ENCODE measurements at places on chromosomes 6 and 20.

DNA sequence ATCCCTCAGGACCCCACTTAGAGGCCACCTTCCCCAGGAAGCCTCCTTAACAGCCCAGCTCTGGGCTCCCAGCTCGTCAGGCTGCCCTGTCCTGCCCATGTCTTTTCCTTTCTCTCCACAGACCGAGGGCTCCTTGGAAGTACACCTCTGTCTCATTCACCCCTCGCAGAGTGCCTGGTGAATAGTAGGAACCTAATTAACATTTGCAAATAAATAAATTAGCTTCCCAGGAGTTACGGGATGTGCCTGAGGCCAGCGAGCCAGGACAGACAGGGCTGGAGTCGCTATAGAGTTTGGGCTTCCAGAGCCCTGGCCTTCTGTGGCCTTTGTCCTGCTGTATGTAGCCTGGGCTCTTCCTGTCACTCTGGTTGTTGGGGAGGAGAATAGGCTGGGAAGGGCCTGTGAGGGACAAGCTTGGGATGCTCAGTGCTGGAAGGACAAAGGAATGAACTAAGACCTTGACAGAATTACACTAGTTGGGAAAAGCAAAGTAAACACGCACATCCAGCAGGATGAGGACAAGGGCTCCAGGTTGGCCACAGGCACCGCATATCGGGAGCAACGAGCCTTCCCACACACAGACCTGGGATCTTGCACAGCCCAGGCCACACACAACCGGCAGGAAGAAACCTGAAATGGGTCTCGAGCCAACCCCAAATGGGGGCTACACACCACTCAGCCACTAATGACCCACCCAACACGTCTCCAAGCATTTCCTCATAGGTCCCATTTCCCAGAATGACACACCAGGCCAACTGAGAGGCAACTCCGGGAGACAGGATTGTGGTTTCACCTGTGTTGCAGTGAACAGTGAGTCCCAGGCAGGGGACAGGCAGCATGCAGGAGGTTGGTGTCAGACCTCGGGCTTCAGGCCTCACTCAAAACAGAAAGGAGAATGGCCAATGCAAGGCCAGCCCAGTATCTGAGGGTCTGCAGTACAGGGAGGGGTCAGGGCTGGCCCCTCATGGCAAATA, 9.7 kb downstream of the MAP1LC3A start:
- DNase-seq = no peak

- no peak for DNase-seq
Observed at GRCh38 chr6:160044687-160045086, 75.8 kb downstream of the IGF2R start.

GRCh38 chr6:52622810-52623209, 46.0 kb upstream of the TRAM2 start:
- no peak for DNase-seq

DNA sequence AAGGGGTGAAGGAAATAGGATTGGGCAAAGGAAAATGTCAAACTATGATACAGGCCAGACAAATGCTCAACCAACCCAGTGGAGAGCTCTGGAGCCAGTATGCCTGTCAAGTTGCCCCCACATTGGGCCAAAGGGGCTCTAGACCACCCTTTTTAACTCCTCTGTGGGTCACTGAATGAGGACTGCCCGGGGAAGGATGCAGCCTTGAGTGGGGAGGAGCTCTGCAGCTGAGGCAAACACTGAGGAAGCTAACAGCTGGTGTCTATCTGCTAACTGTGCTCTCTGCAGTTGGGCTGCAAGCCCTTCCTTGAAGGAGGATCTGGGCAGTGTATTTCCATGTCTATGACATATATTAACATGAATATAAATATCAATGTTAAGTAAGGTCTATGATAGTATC, 98.4 kb upstream of the PRSS16 start:
- no peak for DNase-seq

- no peak for DNase-seq
Observed at GRCh38 chr6:53691252-53691651, 25.7 kb upstream of the KLHL31 start.

DNA sequence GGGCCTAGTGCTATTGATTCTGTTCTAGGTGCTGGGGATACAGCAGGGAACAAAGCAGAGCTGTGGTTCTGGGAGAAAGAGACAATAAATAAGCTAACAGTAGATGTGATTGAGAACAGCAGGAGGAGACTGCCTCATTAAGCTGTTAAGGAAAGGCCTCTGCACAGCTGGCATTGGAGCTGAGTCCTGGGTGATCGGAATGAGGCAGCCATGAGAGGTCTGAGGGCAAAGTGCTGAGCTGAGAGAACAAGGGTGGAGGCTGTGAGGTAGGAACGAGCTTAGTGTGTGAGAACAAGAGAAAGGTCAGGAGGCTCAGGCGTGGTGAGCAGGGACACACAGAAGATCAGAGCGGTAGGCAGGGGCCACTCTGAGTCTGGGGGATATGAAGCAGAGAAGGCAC, 18.3 kb downstream of the DDX27 start:
- DNase-seq = no peak

DNA sequence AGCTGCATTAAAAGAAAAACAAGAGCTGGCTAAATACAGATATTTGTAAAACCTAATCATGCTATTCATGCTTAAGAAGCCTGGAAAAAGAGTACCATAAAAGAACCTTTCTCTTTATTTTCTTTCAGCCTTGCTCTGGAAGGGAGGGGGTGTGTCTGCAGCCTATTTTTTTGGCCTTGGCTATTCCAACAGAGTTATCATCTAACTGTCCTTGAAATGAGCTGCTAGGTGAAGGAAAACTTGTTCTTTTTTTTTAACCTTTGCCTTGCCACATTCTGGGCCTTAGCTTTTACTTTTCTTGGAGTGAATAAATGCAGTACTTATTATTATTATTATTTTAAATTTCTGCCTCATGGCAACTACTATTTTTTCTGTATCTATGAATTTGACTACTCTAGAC, 224.9 kb upstream of the SYNCRIP start:
- no peak for DNase-seq

- DNase-seq = no peak
Observed at GRCh38 chr6:88662653-88663174, 300.7 kb downstream of the RNGTT start.

- DNase-seq = no peak
Observed at GRCh38 chr20:25532015-25532751, 53.1 kb downstream of the NINL start.

- no peak for DNase-seq
Observed at GRCh38 chr6:122079916-122080315, 319.5 kb upstream of the HSF2 start.

GRCh38 chr20:48697845-48698491, 129.8 kb downstream of the PREX1 start:
- DNase-seq = no peak

DNA sequence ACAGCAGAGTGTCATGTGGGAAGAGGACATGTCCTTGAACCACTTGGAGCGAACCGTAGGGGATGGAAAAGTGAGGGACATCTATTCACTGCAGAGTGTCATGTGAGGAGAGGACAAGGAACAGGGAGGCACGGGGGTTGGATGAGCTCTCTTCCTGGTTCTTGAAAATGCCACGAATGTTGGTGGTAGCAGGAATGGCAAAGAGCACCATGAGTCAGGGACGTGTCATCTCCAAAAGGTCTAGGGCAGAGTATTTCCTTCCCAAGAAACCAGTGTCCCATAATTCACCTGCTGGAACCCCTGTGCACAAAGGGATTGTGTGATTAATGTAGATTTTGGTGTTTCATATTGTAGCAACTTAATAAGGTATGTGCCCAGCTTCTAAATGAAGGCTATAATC, 136.8 kb downstream of the BFSP1 start:
- DNase-seq = no peak

- DNase-seq = no peak
Observed at GRCh38 chr6:157552820-157553485, 172.0 kb downstream of the ZDHHC14 start.

DNA sequence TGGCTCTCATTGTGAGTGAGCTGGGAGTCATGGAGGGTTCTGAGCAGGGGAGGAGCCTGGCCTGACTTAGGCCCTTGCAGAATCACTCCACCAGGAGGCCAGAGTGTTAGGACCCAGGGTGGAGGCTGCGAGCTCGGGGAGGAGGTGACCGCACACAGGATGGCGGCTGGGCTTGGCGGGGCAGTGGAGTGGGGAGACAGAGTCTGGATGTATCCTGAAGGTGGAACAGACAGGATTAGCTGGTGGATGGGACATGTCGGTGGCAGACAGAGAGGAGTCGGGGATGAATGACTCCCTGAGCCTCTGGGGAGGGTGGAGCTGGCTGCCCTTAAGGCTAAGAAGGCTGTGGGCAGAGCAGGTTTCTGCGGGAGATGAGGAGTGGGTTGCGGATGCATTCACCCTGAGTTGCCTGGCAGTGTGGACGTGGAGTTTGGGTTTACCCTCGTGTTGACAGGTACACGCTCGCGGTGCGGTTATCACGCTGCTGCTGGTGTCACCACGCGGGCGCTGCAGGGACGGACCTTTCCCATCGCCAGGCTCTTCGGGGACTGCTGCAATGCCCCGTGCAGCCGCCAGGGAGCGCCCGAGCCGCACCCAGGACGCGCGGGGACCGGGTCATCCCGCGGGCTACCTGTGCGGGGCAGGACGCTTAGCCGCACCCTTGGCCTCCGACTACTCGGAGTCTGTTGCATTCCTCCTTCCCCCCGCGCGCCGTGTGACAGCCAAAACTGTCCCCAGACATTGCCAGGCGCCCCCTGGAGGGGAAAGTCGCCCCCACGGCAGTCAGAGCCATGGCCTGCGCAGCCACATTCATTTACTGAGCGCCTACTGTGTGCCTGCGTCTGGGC, 43.0 kb upstream of the PTGIS start:
- peak; percentile 47 for DNase-seq

- DNase-seq = no peak
Observed at GRCh38 chr20:45322952-45323383, 14.9 kb upstream of the MATN4 start.

DNA sequence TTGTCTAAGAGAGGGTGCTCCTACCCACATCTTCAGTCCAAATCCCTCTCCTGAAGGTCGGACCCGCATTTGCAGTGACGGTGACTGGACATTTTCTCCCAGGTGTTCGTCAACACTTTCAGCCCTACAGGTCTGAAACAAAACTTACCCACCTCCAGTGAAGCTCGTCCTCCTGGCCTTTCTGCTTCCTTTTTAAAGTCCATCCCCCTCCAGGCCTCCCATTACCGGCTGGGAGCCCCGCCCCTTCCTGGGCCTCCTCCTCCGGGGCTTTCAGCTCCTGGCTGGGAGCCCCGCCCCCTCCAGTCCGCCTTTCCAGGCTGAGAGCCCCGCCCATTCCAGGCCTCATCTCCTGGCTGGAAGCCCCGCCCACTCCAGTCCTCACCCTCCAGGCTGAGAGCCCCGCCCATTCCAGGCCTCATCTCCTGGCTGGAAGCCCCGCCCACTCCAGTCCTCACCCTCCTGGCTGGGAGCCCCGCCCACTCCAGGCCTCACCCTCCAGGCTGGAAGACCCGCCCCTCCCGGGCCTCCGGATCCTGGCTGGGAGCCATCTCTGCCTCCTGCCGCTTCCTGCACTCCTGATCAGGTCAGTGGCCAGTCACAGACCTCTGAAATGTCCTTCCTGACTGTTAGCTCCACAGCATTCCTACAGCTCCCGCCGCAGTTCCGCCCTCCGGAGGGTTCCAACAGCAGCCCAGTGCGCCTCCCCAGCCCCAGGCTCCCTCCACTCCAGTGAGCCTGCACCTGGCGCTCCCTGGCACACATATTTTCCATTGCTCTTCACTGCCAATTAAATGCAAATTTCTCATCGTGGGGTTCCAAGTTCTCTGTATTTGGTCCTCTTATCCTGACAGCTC, 98.5 kb downstream of the LY86 start:
- DNase-seq = no peak

Measured in stimulated activated CD8-positive, alpha-beta memory T cell treated with anti-CD3 and anti-CD28 coated beads, Interleukin-7, amount 100 ng/mL, for 24 hours (primary cell).